Activated T-cell treated with anti-CD3 and anti-CD28 coated beads, Interleukin-2, amount 50 U/mL, for 1 hour (primary cell): ENCODE measurements at places on chromosomes 3 and 15.

- no peak for DNase-seq
These were observed 33.6 kb downstream of the RAF1 start for GRCh38 chr3:12630292-12630691.

GRCh38 chr15:65918357-65918920, 49.1 kb downstream of the RAB11A start:
- DNase-seq: no peak

DNA sequence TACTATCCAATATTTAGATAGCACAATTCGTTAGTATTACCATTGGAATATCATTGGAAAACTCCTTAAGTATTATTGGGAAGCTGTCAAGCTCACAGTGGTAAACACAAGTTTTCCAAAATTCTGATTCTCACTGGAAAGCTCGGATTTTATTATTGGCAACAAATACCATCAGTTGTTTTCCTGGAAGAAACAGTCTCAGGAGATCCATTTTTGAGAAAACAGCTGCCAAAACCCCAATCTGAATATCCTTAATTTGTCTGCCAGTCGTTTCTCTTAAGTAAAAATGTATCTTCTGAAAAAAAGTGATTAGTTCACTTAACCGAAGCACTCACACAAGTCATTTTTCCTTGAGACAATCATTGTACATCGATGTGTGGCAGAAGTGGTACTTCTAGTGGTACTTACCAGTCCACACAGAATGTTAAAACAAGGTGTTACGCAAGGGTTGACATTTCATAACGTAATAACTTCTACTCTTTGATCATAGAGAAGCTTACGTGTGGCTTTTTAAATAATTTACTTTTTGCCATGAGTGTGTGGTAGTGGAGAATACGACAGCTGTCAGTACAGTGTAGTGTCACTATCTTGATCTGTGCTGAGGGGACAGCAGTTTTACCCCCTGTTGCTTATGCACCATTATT, 74.9 kb downstream of the FAM43A start:
- DNase-seq: no peak

DNA sequence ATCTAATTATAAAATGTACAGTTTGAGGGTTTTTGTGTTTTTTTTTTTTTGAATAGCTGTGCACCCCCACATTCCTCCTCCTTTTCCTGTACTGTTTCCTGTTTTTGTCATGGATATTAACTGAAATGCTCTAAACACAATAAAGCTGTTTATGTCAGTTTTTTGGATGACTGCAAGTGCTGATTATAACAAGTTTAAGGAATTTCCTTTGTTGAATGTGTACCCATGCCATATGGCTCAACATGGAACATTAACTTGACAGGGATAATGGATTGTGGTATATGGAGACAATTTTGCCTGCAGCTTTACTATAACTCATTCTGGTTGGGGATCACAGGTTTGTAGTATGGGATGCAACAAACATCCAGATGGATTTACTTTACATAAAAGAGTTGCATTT, 216.4 kb downstream of the TCF12 start:
- no peak for DNase-seq

DNA sequence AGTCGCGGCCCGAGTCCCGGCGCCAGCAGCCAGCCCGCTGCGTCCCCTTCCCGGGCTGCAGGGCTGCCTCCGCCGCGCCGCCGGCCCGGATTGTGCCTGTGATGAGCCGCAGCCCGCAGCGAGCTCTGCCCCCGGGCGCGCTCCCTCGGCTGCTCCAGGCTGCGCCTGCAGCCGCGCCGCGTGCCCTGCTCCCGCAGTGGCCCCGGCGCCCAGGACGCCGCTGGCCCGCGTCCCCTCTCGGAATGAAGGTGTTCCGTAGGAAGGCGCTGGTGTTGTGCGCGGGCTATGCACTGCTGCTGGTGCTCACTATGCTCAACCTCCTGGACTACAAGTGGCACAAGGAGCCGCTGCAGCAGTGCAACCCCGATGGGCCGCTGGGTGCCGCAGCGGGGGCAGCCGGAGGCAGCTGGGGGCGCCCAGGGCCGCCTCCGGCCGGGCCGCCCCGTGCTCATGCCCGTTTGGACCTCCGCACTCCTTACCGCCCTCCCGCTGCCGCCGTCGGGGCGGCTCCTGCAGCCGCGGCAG, 1.2 kb downstream of the CHST2 start:
- peak; percentile 64 for DNase-seq

GRCh38 chr15:67085818-67086636, 20.6 kb downstream of the SMAD3 start:
- DNase-seq: no peak

DNA sequence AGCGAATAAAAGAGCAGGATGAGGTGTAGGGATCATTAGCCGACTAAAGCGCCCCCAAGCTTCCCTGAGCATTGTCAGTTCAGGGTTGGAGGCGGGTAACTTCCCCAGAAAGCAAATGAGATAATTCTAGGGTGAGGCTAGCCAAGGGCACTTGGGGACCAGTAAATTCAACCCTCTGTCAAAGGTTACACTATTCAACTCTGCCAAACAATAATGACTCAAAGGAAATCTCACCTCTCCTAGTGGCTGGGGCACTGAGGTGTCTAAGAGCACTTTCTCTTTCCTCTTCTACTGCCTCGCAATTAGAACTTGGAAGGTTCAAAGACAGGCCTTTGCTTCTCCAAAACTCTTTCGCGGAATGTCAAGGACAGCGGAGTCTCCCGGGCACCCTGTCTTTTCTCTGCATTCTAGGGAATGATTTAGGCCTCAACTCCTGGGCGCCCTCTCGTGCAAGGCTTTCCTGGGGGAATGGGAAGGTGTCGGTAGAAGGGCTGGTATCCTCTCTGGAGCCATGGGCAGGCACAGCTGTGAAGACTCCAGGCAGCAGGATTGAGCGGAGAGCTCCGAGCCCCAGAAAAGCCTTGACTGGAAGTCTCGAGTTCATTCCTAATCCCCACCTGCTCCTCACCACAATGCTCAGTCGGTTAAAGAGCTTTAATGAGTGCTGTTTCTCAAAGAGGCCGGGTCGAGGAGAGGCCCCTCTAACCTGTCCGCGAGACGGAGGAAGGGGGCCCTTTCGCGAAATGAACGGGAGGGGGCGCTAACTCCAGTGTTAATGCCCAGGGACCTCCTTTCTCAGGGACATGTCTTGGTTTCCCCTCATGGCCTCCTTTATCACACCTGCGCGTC, 21.9 kb downstream of the ZIC4 start:
- DNase-seq: no peak

DNA sequence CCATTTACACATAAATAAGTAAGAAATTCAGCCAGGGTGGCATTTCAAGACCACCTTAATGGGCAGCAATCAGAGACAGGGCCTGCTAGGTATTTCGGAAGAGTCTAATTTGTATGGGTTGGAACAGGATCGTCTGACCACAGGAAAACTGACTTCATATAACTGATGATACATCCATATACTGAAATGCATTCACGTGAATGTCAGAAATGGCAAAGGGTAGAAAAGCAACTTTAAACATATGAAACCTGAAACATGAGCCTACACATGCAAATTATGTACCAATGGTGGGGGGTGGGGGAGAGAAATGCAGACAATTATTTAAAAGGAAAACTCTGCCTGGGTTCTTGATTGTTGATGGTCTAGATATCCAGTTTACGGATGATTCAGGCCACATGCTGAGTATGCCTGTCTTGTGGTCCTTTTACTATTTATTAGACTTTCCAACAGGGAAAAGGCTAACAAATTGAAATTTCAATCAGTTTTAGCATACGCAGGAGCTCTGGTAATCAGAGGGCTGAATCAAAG, 582.2 kb downstream of the FOXP1 start:
- DNase-seq: no peak

GRCh38 chr3:113685124-113685523, 11.3 kb downstream of the USF3 start:
- DNase-seq: no peak

- no peak for DNase-seq
These were observed 86.4 kb upstream of the ARRDC4 start for GRCh38 chr15:97874139-97874538.
